Urinary bladder (tissue), 4 donors: ENCODE measurements at places on chromosomes 3 and 15.

DNA sequence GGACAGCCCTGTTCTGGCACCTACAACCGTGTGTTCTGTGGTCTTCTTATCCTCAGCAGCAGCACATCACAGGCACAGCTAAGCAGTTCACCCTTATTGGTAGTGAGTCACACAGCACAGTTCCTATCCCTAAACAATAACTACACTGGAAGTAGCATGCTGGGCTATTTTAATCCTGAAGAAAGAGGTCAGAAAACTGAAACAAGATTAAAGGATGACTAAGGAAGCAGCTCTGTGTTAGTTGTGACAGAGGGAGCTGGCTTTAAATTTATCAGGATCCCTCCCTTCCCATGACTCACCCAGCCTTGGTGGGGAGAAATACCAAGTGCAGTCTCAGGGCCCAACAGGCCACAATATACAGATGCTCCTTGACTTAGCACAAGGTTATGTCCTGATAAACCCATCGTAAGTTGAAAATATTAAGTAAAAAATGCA, 144.3 kb downstream of the ERC2 start:
- DNase-seq: no peak

DNA sequence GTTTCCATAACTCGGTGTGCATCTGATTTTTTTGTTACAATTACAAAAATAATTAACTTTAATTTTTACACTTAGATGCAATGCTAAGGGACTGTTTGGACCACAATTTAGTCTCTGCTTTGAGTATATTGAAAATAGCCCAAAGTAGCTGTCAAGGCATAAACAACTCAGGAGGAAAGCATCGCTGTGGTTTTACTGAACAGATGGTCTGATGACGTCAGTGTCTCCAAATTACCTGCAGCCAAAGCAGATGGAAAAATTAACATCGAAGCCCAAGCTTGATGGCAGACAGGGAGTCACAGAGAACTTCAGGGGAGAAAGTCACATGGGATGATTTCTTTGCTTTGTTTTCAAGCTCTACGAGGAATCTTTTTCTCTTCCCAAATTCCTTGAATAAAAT, 83.1 kb upstream of the PLCL2 start:
- DNase-seq: no peak

DNA sequence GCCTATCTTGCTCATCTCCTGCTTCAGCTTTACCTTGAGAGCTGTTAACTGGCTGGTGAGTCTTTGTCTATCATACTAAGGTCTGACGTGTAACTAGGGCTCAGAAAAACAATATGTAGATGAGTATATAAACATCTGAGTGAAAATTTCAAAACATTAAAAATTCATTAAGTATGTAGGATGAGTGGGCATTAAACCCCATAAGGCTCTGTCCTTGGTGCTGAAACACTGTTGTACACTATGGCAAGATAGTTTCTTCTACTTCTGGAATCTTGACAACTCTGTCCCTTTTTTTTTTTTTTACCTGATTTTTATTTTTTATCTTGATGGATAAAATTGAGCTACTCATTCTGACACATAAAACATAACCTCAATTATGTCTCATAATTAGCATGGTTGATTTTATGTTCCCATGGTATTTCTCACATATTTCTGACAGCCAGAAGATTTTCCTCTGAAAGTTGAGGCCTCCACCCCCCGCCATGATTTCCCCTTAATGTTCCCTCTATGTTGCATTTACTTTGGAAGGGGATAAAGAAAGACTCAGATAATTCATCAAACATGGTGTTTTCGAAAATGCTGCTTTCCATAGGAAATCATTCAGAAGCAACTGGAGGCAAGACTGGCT, 54.3 kb downstream of the DGKG start:
- DNase-seq: peak; percentile 23

DNA sequence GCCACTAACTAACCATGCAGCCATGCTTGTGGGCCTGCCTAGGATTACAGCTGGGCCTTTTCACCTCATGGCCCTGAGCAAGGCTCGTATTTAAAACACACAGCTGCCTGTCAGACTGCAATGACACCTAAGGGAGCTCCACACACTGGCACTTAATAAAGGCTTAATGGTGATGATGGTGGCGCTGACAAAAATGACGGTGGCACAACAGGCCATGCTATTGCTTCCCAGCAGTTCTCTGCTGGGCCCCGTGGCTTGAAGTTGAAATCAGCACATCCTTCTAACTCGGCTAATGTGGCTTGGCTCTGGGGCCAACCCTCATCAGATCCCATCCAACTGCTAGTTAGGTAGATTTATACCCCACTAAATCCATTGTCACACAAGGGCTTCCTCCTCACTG, 112.9 kb downstream of the FHIT start:
- DNase-seq: no peak

GRCh38 chr15:51071578-51071977, 23.1 kb downstream of the TNFAIP8L3 start:
- DNase-seq: no peak
